Activated T-helper 9 cell treated with anti-CD3 and anti-CD28 coated beads, Interleukin-2, amount 50 U/mL, for 16 hours (primary cell): ENCODE measurements at places on chromosomes 2 and 18.

DNA sequence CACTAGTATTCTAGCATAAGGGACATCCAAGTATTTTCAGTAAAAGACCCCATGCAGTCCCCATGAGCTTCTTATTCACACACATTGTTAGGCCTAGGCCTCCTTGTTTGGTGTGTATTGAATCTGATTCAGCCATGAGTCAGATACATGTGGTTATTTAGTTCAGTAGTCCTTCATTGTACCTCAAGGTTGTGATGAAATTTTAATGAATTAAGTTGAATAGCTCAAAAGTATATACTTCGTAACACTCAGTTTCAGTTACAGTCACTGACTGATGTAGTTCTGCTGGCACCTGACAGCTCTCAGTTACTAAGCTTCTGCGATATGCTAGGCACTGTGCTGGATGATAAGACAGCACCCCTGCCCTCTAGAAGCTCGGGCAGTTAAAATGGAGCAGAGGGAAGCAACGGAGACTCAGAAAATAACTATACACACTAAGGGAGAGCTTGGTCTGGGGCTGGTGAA is 86.4 kb downstream of the XRCC5 start:
- DNase-seq, result no peak

DNA sequence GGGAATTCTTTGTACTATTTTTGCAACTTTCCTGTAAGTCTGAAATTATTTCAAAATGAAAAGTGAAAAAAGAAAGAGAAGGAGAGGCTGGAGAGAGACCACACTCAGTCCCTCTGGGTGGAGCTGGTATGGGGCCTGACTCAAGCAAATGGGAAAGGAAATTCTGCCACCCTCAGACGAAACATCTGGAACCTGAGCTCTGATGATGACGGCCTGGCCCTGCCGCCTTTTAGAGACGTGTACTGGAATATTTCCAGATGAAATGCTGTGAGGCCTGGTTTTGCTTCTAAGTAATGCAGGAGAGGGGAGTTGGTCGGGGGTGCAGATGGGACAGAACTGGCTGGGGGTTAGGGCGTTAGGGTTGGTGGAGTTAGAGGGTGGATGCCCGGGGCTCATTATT is 57.4 kb upstream of the GLI2 start:
- no peak for DNase-seq

DNA sequence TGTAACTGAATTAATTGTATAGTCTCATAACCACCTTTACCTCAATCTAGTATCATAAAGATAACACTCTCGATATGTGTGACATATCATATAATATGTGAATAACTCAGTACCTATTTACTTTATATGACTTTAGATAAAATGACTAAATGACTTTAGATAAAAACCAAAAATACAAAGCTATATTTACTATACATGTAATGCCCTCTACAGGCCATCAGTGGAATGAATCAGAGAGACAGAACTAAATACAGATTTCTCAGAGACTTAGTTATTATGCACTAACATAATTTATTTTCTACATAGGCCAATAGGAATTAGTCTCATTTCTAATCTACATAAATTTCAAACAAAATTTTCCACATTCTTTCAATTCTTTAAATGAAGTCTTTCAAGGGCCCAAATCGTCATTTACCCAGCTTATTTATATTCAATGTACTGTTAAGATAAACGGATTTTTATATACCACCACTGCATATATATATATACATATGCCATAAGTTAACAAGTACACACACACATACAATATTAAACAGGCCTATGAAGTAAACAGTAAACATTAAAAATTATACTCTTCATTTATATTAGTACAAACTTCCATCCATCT is 219.9 kb downstream of the EXOC6B start:
- DNase-seq, result no peak

DNA sequence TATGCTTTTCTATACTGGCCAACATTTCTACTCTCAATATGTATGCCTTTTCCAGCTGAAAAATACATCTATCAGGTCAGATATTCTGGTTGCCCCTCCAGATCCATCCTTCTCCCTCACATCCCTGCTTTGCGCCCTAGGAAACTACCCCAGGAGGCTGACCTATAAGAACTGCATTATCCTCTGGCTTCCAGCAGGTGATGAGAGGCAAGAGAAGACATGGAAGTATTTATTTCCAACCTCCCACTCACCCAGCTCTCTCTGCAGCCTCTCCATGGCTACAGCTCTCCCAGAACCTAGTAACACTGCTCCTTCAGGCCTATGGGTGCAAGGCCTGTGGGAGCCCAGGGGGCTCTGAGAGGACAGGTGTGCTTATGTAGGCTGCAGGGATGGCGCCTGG is 42.9 kb downstream of the ARID5A start:
- DNase-seq, result no peak

DNA sequence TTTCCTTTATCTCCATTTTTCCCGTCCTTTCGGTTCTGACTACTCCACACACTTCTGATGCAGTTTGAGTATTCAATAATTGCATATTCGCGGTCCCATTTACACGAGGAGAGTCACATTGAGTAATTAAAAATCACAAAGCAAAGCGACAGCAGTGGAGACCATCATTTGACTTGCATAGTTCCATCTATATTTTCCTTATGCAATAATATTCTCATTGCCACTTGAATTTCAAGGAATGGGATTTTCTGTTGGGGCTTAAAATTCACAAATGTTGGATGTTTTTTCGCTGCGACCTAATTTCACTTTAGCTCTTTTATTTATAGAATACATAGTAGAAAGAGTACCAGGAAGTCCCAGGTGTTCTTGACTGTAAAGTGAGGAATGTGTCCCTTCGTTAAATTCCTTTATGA is 186.8 kb downstream of the ZEB2 start:
- DNase-seq, result no peak

GRCh38 chr2:8257502-8257901 is 424.4 kb upstream of the ID2 start:
- no peak for DNase-seq

DNA sequence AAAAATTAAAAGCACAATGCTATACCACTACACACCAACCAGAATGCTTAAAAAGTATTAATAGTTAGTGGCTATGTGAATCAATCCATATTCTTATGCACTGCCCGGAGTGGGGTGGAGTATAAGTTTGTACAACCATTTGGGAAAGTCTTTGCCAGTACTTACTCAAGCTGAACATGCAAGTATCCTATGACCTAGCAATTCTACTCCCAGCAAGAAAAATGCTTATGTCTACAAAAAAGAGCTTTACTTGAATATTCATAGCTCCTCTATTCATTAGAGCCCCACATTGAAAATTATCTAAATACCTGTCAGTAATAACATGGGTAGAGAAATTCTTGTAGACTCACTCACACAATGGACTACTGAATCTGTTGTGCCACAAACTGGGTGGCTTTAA is 21.4 kb upstream of the CNOT11 start:
- no peak for DNase-seq

DNA sequence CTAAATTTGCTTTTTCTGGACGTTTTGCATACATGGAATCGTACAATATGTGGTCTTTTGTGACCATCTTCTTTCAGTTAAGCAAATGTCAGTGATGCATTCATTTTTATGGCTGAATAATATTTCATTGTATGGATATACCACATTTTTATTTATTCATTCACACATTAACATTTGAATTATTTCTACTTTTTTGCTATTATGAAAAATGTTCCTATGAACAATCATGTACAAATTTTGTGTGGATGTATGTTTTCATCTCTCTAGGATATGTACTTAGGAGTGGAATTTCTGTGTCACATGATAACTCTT is 67.4 kb upstream of the TXNDC2 start:
- DNase-seq, result no peak

DNA sequence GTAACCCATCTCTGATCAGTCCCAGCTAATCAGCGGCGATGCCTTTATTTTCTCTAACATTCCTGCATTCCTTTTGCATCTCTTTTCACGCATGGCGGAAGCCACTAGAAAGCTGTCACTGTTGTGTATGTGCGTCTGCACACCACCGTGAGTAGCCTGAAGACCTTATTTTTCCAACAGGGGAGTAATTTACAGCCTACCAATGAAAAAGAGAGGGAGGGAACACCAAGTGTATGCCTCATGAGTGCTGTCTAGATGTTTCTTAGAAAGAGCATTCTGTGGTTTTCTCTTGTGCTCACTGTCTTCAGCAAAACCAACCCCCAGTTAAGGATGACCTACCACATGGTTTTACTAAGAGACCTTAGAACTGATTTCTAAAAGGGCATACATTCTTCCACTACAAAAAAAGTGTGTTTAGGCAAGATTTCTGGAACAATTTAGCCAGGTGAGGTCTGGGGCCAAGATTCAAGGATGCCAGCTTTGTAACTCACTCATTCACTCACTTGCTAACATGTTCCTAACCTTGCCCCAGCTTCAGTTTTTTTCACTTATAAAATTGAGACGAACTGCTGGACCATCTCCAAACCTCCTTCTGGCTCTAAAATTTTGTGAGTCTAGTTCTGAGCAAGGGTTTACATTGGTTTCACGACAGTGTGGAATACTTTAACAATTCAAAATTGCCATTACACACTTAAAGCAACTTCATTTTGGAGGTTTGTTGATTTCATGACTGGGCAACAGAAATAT is 51.4 kb downstream of the BCL2 start:
- DNase-seq, result no peak

DNA sequence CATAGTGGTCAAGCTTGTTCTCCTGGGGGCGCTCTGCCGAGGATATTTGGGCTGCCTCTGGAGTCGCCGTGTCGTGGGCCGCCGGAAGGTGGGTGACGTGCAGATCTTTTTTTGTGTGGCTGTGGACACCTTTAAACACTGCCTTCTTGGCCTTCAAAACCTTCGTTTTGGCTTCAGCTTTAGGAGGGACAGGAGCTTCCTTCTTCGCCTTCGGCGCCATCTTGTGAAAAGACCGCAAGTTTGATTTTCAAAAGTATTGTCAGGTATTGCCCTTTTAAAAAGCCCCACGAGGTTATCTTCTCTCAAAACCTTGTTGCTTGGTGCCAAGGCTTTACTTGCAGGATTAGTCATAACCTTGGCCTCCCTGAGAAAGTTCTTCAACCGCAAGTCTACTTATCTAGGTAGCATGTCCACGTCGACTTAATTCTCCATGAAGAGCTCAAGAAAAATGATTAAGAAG is 20.8 kb downstream of the LAMA3 start:
- DNase-seq, result no peak

DNA sequence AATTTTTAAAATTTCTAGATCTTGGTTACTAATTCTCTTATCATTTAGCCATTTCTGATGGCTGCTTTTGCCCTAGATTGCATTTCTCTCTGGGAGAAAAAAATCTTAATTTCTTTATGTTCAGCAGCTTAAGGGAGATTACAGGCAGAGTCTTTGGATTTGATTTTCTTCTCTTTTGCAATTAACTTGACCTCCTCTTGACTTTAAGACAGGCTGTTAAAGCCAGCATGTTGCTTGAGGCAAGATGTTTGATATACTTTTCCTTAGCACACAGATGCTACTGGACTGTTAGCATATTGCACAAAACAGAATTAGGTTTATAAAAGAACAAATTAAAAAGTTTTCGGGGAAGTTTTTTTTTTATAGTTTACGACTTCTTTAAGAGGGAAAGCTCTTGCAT is 50.0 kb downstream of the XRCC5 start:
- DNase-seq, result no peak

- DNase-seq, result no peak
Measured at GRCh38 chr18:71370671-71371445, 1082.0 kb downstream of the SOCS6 start.

GRCh38 chr2:62007555-62007954 is 102.1 kb downstream of the COMMD1 start:
- no peak for DNase-seq

DNA sequence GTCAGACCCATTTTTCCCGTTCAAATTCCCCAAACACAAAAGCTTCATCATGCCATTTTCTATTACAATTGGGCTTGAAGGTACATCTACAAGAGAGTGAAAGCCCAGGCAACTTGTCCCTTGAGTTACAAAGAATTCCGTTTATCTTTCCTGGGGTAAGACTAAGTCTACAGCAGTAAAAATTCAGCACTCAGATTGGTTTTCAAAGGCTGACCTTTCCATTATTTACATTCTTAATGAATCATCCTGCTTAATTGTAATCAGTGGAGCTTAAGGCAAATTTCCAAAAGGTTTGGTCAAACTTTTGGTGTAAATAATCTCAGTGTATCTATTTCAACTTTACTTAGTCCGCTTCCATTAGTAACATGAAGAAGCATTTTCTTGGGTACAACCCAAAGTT is 33.4 kb upstream of the ST3GAL5 start:
- DNase-seq, result no peak

- DNase-seq, result peak; percentile 63
Measured at GRCh38 chr2:31333527-31334183, 80.9 kb downstream of the XDH start.

GRCh38 chr2:46471019-46471583 is 8.3 kb upstream of the TMEM247 start:
- no peak for DNase-seq

DNA sequence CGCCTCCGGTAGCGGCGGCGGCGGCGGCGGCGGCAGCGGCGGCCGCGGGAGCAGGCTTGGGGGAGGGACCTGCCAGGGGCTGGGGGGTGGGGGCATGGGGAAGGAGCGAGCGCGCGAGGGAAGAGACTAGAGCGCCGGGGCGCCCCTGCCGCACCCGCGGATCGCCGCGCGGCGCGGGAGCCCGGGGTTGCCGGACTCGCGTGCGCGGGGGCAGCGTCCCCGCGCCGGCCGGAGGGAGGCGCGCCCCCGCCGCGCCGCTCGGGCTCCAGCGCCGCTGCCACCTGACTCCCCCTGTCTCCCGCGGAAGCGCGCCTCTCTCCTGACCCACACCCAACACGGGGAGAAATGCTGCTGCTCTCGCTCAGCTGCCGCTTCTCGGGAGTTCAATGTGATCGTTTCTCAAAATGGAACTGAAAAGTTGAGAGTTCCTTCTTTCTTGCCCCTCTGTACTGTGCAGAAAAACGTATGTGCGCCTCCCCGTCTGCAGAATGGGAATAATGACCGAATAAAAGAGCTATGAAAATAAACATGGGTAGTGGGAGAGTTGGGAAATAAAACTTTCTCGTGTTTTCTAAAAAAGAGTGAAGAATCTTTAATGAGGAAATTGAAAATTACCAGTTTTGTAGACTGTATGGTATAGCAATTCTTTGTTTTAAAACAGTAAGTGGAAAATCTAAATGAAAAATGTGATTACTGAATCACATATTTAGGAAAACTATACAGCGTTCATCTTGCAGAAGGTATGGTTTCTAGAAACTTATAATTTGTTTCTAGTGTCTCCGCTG is 455 bp upstream of the TLK1 start:
- peak; percentile 46 for DNase-seq
